ENCODE measurements at places on chromosomes 12 and 14.

GRCh38 chr12:115871714-115872113, 405.8 kb downstream of the MED13L start:
- no peak for DNase-seq

- DNase-seq = no peak
Measured at GRCh38 chr12:52203079-52203921, 11.5 kb upstream of the KRT80 start.

GRCh38 chr12:34340534-34341361, 318.5 kb downstream of the ALG10 start:
- no peak for DNase-seq

DNA sequence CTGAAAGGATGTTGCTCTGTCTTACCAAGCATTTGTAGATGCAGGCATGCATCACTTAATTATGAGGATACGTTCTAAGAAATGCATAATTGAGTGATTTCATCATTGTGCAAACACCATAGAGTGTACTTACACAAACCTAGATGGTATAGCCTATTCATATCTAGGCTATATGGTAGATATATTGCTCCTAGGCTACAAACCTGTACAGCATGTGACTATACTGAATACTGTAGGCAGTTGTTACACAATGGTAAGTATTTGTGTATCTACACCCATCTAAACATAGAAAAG, 75.9 kb downstream of the IFT81 start:
- no peak for DNase-seq

GRCh38 chr12:3694673-3695072, 58.2 kb downstream of the CRACR2A start:
- no peak for DNase-seq

DNA sequence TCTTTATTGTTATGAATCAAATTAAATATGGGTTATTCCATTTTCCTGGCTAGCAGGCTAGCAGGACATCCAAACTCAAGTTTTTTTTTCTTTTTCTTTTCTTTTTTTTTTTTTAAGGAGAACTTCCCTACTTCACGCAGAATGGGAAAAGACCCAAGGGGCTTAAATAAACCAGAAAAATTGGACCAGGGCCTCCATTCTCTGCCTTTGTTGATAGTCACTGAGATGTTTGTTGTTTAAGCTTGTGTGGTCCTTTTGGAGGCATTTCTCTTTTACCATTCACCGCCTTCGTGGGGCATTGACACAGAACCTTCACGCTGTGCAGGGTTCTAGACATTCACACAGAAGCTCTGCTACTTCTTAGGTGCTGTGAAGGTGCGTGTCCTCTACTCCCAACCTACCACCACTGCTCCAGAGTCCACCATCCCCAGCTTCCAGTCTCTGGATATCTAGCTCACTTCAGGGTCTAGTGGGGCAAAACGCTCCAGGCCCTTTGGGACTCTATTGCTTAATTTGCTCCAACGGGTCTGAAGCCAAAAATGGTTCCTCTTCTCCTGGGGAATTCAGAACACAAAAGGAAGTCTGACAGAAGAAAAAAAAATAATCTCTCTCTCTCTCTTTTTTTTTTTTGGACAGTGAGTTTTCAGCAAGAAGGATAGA, 301.3 kb downstream of the AEBP2 start:
- no peak for DNase-seq

DNA sequence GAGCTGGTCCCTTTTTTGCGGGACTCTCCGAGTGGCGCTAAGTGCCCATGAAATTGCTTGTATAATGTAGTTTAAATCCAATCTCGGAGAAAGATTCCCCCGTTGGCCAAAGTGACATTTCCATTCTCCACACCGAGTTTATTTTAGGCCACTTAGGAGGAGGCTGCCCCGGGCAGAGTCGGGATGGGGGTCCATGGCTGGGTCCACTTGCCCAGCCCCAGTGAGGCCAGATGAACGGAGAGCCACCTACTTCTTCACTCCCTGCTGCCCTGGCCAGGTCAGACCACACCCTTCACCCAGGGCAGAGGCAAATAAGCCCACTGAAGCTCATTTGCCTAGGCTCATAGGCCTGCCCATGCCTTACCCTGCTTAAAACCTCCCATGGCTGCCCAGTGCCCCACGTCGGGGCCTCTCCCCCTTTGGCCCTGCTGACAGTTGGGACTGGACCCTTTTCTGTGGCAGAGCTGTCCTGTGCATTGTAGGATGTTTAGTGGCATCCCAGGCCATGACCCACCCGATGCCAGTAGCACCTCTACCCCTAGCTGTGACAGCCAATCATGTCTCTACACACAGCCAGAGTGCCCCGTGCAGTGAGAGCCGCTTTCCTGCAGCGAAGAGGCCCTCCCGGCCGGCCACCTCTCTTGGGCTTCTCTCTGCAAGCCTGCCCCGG, 51.3 kb downstream of the FAM222A start:
- no peak for DNase-seq

DNA sequence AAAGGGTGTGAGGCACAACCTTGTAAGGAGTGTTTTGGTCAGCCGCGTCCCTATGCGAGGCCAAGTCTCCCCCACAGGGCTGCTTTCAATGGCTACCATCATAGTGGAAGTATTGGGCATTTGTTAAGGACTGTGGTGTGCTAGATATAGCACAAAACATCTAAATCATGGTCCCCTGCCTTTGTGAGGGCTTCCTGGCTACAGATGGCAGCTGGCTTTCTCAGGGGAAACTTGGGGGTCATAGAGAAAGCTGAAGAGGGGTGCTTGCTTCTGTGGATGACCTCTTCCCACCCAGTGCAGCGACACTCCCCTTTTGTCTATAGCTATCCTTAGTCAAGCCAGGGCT, 315.8 kb downstream of the ZFP36L1 start:
- no peak for DNase-seq

DNA sequence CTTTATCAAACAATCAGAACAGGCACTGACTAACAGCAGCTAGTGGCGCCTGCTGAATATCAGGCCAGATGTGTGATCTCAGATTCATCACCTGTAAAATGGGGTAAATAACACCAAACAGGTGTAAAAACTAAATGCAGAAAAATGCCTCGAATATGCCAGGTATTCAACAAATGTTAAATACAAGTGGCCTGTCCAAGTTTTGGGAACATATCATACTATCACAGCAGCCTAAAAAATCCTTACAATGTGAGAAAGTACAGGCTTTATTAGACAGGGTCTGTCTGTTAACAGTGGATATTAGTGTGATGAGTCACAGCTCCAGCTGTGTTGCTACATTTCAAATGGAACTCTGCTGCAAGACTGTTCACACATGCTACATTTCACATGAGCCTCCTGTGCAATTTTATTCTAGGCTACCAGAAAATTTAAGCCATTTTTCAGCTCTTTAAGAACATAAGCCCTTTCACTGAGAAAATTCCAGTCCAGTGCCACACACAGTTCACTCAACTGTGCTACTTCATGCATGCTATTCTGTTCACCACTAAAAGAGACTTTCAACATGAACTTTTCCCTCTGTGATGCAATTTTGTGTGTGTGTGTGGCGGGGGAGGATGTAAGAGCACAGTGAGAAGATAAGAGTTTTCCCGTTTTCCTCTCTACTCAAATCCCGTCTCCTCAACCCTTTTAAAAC, 56.7 kb downstream of the MSRB3 start:
- DNase-seq = no peak

DNA sequence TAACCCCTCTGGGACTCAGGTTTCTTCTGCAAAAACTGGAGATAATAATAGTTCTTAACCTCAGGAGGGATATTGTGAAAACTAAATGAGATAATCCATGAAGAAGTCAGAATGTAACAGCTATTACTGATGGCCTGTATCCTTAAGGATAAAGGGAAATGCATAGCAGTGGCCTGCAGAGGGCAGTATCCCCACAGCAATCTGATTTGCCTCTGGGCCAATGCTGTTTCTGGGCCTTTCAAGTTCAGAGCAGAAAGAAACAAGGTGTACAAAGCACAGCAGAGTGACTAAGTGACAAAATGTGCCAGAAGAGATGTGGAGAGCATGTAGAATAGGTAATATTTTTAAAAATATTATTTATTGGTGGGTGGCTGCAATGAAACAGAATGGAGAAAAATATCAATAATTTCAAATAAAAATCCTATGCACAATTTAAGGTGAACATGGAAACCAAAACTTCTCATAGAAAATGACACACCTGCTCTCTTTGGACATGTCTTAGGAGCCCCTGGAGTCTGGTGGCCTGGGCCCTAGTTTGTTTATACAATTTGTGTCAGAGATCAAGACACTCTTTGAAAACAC, 90.3 kb downstream of the C12orf75 start:
- DNase-seq = peak; percentile 41

DNA sequence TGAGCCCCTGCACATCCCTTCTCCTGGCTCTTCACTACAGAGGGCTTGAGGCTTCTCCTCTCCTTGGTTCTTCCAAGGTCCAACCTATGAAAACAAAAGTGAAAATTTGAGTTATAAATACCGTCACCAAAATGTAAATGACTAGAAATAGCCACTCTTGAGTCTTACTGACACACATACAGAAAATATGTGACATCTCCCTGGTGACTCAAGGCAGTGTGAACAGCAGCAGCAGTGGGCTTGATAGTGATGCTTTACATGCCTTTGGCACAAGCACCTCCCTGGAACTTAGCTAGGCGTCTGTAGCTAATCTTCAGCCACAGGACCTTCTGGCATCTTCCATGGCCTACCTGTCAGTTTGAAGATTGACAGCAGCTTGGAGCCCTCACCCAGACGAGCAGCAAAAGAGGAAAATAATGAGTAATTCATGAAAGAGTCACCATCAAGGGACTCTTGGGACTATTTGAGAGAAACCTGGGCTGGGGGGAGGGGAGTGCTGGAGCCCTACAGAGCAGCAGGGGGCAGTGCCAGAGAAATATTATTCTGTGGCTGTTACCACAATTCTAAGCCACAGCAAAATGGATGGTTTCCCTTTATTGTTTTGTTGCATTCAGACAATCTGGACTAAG, 158.0 kb downstream of the KCNK10 start:
- no peak for DNase-seq
